Ascending aorta (tissue), 2 donors: ENCODE measurements at places on chromosomes 11 and 22. TPM values are rescaled to one million over a fixed set of nuclear protein-coding genes. Genes with fewer than 3 reads are reported as not detected.

GRCh38 chr11:70716986-70717775 lies 318.9 kb downstream of the CTTN start:
- no peak for DNase-seq

DNA sequence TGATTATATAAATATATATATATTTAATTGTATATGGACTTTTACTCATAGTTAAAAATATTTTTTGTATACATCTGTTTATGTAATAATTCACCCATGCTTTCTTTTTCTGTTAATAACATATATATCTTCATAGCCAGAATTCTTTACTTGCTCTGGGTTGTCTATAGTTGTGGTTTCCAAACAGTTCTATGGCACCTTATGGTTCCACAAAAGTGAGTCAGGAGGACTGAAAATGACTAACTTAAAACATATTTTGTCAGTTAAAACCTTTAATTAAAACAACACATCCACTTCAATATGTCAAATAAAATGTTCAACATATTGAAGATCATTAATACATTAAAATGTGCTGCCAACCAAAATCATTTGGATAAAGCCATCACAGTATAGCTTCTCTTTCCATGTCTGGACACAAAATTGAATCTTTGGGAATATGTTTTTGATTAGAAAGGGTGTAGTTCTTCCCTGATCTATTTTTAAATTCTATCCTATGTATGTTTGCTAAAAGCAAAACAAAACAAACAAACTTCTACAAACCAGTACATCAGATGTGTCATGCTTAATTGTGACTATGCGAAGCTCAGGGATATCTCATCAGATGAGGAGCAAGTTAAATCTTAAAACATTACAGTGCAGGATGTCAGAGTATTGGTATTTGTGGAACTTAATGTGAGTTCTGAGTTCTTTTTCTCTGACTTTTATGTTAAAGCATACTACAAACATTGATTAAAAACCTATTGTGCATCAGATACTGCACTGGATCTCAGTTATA lies 1488.4 kb upstream of the TENM4 start:
- no peak for DNase-seq

DNA sequence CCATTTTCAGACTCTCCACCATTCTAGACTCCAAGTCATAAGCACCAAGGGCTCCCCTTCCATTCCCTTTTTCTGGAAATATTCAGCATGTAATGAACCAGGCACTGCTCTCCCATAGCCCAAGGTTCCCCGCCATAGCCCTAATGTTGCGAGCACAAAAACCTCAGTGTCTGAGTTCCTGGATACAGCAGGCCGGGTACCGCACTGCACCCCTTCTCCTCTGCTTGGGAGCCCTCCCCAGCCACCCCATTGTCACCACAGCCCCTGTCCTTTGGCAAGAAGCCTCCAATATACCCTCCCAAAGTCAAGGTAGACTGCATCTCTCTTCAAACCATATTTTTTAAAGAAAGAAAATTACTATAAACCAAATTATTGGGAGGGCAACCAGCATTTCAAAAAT lies 1341.1 kb downstream of the BRD1 start:
- DNase-seq: no peak

DNA sequence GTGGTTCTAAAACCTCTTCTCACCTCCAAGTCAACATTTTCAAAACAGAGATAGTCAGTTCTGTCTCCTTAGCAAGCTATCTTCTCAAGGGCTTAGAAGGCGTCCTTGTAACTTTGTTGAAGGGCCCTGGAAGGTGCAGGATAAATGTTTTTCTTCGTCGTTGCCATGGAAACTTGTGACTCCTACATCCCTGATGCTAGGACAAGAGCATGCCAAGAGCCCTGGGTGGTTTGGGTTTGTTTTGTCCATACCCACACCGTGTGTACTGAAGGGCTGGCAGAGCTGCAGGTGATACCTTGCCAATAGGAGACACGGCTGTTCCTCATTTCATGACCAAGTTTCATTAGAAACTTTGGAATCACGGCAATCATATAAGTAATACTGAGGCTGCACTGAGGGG lies 81.6 kb downstream of the GALNT18 start:
- DNase-seq: no peak

GRCh38 chr22:26775394-26775793 lies 118.0 kb downstream of the MIAT start:
- no peak for DNase-seq

DNA sequence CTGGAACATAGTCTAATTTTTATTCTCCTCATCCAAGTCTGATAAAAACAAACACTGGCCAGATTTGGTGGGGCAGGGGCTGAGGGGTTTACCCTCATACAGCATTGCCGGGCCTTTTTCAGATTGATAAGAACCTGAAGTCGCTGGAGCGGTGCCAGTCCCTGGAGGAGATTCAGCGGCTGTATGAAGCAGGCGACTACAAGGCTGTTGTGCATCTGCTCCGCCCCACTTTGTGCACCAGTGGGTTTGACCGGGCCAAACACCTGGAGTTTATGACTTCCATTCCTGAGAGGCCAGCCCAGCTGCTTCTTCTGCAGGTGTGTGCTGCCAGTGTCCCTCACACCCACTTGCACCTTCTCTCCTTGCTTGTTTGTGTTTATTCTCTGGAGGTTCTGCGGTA lies 55.8 kb downstream of the CABIN1 start:
- DNase-seq: no peak

The ACTN3 gene
- not detected for total RNA-seq
